Stimulated activated CD4-positive, alpha-beta T cell treated with anti-CD3 and anti-CD28 coated beads, TNF-alpha, amount 100 ng/mL, for 24 hours (primary cell): ENCODE measurements at places on chromosomes 4 and X.

- DNase-seq = no peak
These were observed 2338.8 kb downstream of the PCDH7 start for GRCh38 chr4:33058998-33059397.

- no peak for DNase-seq
These were observed 12.5 kb upstream of the SEL1L3 start for GRCh38 chr4:25875281-25875745.

GRCh38 chr4:150974750-150975149 is 40.3 kb downstream of the LRBA start:
- no peak for DNase-seq

DNA sequence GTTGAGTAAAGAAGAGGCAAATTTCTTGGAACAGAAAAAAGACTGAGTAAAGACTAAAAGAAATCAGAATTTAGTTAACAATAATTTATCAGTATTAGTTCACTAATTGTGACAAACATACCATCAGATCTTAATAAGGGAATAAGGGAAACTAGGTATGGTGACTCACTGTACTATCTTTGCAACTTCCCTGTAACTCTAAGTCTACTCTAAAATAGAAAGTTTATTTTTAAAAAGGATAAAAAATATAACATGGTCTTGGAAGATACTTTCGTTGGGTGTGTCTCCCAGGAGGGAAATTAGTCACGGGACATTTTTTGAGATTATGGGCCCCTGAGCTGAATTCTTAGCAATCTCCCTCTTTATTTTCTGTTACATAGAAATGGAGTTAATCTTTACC is 97.3 kb downstream of the EMCN start:
- DNase-seq = no peak

DNA sequence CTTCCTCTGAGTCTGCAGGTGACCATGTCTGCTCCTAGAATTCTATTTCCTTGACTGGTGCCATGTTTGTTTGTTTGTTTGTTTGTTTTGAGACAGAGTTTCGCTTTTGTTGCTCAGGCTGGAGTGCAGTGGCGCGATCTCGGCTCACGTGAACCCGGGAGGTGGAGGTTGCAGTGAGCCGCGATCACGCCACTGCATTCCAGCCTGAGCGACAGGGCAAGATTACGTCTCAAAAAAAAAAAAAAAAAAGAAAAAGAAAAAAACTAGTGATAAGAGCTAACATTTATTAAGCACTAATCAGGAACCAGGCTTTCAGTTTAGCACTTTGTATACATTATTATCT is 7.2 kb downstream of the SAT1 start:
- no peak for DNase-seq

- no peak for DNase-seq
These were observed 100.2 kb upstream of the PGRMC2 start for GRCh38 chr4:128387600-128388351.

DNA sequence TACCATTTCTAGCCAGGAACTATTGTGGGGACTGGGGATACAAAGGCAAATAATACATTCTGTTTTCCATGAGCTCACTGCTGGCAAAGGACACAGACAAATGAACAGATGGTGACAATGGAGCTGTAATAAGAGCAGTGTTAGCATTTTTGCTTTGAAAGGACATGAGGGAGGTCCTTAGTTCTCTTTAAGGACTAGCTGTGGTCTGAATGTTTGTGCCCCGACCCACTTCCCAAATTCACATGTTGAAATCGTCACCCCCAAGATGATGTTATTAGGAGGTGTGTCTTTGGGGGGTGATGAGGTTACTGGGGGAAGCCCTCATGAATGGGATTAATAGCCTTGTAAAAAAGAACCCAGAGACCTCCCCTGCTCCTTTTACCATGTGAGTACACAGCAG is 30.3 kb downstream of the CCNG2 start:
- no peak for DNase-seq

DNA sequence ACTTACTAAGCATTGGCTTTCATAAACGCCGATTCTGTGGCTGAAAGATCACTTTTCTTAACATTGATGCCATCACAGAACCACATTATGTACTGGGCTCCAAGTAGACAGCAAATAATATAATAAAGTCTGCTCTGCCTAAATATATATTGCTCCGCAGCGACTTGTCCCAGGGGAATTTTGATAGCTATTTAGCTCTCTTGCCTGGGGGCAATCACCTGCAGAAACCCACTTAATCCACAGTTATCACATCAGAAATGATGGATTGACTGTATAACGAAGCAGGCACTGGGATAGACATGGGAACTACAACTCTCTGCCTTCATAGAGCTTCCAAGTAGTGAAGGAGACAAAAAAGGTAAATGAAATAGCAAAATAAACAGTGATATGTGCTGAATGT is 48.0 kb upstream of the MYOZ2 start:
- DNase-seq = no peak

- DNase-seq = no peak
These were observed 38.8 kb upstream of the AFAP1 start for GRCh38 chr4:7978489-7978888.

DNA sequence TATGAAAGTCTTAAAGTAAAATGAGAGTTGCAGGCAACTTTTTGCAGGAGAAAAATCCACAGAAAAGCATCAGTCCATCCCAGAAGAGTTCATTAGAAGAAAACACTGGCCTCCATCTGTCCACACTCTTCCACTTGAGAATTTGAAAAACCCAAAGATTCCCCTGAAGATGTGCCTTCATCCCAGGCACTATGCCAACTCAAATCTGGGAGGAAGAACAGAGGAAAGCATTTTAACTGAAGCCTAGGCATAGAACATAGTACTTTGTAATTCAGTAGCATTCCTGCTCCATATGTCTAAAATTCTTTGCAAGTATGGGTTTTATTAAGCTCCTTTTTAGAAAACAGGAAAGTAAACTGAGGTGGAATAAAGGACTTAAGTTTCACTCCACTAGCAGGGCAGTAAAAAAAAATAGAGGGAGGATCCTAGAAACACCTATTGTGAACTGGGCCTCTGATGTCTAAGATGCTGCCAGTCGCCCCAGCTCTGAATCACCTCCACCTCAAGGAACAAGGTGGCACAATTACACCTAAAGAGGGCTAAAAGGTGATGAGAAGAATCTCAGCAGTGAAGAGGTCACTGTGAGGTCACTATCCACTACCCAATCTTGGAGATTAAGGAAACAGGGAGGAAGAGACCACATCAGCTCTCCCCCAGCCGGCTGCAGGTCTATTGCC is 141.9 kb upstream of the FAM241A start:
- DNase-seq = no peak

DNA sequence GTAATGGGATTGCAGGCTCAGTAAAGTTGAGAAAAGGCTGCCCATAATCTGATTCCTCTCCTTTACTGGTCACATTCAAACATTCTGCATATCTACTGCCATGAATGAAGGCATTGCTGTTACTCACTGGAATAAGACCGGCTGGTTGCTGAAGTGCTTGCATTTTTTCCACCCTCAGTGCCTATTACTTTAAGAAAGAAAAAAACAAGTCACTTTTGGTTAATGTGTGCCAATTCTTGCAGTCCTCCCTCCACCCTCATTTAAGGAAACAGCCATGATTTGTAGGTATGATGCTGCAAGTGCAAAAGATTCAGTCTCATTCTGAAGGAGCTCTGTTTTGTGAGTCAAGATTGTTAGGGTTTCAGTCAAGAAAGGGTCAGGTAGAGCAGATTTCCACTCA is 94.9 kb downstream of the EMCN start:
- DNase-seq = no peak

GRCh38 chr4:165761963-165762362 is 111.1 kb upstream of the TLL1 start:
- no peak for DNase-seq

DNA sequence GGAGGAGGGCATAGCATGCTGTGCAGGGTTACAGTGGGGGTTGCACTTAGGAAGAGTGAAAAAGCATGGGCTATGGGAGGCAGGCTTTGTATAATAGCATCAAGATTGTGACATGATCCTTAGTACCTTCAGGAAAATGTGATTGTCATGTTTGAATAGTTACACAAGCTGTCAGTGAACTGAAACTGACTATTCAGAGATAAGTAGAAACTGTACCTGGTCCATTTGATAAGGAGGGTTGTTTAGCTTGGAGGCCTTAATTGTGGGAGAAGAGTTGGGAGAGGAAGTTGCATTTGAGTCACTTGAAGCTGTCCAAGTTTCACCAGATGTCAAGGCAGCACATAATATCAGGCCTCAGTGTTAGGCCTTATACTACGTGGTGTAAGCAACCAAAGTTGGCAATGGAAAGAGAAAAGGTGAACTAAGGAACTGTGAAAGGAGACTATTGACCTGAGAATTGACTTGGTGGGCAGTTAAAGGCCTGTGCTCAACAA is 85.0 kb downstream of the TEX13C start:
- no peak for DNase-seq

- no peak for DNase-seq
These were observed 51.5 kb downstream of the SLC9A7 start for GRCh38 chrX:46707274-46707965.

DNA sequence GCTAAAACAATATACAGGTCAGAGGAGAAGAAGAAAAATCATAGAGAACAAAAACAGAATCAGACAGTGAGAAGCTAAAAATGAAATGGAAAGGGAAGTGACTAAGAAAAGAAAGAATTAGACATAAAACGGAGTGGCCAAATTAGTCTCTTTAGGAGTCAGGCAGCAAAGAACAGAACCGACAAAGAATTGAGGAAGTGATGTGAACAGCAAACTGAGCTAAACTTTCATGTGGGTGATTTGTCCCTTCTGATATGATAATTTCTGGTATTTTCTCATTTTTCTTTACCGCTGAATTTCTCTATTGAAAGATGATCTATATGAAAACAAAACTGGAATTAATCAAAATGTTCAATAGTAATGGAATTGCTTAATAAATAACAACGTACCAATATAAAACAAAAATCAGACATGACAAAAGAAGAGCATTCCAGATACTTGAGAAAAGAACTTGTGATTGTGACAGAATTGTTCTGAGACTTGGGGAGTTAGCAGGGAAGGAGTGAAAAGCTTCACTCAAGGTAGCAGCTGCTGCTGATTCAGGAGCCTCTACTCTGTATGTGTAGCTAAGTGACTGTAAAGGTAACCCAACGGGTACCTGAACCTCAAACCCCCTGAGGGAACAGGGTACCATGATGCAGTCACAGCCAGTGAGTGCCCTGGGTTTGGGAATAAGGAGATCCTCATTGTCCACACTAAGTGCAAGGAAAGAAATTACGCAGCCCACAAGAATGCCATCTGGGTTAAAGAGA is 8.8 kb downstream of the TAPT1 start:
- no peak for DNase-seq

DNA sequence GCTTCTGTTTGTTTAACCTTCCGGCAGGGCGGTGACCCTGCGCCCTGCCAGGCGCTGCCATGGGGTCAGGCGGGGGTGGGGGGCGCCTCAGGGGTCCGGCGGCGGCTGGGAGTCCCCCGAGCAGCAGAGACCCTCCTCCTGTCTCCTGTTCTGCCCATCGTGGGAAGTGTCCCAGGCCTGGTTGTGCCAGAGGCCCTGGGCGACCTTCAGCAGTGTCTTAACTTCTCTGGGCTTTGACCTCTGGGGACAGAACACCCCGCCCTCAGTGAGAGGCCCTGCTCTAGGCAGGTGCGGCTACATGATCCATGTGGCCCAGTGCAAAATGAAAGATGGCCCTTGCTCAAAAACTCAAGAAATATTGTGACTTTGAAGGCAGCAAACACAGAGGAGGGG is 22.8 kb upstream of the HMX1 start:
- DNase-seq = no peak

- DNase-seq = no peak
These were observed 31.4 kb upstream of the SOWAHD start for GRCh38 chrX:119726900-119727555.

GRCh38 chrX:105017641-105018040 is 202.9 kb downstream of the TEX13A start:
- DNase-seq = no peak

DNA sequence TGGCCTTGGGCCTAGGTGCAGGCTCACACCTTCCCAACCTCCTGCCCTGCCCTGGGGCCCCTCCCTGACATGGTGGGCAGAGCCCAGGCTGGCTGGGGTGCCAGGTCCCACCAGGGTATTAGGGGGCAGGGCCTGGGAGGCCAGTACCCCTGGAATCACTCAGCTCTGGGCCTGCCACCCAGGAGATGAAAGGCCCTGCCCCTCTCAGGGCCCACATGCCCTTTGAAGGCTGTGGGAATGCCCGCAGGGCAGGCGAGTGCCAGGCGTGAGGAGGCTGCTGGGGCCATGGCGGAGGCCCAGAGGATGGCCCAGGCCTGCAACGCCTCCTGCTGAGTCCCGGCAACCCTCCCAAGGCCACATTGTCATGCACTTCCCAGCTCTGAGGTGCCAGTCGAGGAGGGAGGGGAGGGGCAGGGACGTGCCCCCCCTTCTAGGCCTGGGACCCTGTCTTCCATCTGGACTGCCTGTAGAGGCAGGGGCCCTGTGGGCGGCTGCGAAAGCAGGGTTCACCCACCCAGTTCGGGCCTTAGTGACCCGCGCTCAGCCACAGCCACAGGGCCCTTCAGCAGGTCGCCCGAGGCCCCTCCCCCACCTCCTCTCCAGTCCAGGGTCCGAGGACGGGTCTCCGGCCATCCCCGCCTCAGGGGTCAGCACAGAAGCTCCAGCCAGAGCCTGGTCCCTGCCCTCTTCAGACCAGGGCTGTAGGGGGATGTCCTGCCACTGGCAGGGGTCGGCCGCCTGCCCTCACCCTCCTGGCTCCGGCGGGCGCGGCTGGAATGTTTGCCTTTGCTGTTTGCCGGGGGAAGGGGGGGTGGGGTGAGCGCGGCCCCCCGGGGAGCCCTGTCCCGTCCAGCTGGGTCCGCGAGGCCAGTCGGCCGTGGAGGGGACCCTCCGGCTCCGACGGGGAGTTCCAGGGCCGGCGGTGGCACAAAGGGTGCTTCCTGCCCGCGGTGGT is 26.7 kb upstream of the FGFR3 start:
- no peak for DNase-seq

DNA sequence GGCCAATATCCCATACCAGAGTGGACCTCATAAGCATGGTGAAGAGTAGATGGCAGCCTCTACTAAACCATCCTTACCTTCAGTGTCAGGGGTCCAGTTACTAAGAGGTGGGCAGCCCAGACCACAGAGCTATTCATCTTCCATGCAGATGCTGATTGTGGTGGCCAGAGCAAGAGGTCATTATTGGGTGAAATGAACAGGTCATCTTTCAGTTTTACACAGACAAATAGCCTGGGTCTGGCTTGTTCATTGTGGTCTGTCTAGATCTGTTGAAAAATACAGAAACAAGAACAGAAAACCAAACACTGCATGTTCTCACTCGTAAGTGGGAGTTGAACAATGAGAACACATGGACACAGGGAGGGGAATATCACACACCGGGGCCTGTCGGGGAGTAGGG is 71.3 kb downstream of the PAK3 start:
- DNase-seq = no peak

GRCh38 chr4:110704748-110705439 is 82.0 kb upstream of the PITX2 start:
- no peak for DNase-seq

DNA sequence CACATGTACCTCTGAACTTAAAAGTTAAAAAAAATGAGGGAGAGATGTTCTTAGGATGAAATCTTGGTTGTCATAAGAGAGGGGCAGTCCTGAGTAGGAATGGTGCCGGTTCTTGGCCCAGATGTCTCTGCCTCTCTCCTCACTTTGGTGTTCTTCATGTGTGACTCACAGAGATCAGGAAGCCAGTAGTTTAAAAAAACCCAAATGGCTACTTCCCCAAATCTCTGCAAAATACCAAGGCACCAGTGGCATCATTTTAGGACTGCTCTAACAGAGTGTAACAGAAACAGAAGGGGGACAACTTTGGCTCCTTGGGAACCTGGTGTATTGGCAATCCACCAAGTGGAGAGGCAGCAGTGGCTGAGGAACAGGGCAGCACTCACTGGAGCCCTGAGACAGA is 116.8 kb downstream of the SCD5 start:
- DNase-seq = no peak

GRCh38 chrX:151680805-151681204 is 14.5 kb upstream of the PRRG3 start:
- DNase-seq = peak; percentile 28

GRCh38 chrX:115539841-115540240 is 21.1 kb upstream of the PLS3 start:
- DNase-seq = no peak
